ENCODE measurements at places on chromosomes 2 and 18.

GRCh38 chr2:202442882-202443281 is 66.8 kb downstream of the BMPR2 start:
- no peak for DNase-seq

- no peak for DNase-seq
These were observed 123.5 kb upstream of the ZFP36L2 start for GRCh38 chr2:43349904-43350303.

GRCh38 chr2:38202713-38203445 is 126.9 kb upstream of the CYP1B1 start:
- no peak for DNase-seq

DNA sequence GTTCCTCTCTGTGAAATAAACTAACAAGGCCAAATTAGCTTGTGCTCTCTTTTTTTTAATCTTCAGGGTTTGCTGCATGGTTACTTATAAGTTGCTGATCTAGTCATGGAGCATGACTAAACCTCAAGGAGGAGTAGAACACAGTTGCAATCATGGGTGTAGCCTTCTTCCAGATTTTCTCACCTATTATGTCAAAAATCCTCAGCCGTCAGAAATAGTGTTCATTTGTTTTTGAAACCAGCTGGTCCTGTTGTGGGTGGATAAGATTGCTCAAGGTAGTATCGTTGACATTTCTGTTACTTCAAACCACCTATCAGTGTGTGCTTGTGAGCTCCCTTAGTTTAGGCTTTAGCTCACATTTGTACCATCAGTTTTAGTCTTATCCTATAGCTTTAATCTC is 11.2 kb downstream of the RELCH start:
- DNase-seq, result no peak

- no peak for DNase-seq
These were observed 94.2 kb downstream of the HNMT start for GRCh38 chr2:138058427-138058826.

GRCh38 chr2:182142062-182142461 is 156.4 kb downstream of the PPP1R1C start:
- DNase-seq, result no peak

- DNase-seq, result no peak
These were observed 120.7 kb downstream of the NCK2 start for GRCh38 chr2:105865222-105865913.

DNA sequence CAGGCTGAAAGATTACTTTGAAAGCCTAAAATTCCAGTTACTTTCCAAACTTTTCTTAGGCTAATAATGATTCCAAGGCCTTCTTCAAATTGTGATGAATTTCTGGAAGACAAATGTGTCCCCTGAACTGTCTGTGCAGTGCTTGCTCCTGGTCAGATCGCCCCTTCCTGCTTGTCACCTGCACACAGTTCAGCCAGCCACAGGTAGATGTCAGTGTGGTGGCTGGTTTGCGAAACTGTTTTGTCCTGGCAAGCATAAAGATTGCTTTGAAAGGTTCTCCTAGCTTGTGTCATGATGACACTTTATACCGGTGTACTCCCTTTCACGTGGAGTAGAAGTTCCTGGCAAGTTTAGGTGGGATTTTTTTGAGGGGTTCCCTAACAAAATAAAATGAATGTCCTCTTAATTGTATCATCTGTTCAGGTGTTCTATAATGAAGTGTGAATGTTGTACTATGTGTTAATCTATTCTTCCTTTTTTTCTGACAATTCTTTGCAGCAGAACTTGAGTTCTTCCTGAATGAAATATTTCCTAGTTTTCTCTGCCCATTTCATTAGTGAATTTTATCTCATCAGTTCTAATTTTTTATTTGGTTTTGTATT is 298.8 kb downstream of the ZNF407 start:
- no peak for DNase-seq

DNA sequence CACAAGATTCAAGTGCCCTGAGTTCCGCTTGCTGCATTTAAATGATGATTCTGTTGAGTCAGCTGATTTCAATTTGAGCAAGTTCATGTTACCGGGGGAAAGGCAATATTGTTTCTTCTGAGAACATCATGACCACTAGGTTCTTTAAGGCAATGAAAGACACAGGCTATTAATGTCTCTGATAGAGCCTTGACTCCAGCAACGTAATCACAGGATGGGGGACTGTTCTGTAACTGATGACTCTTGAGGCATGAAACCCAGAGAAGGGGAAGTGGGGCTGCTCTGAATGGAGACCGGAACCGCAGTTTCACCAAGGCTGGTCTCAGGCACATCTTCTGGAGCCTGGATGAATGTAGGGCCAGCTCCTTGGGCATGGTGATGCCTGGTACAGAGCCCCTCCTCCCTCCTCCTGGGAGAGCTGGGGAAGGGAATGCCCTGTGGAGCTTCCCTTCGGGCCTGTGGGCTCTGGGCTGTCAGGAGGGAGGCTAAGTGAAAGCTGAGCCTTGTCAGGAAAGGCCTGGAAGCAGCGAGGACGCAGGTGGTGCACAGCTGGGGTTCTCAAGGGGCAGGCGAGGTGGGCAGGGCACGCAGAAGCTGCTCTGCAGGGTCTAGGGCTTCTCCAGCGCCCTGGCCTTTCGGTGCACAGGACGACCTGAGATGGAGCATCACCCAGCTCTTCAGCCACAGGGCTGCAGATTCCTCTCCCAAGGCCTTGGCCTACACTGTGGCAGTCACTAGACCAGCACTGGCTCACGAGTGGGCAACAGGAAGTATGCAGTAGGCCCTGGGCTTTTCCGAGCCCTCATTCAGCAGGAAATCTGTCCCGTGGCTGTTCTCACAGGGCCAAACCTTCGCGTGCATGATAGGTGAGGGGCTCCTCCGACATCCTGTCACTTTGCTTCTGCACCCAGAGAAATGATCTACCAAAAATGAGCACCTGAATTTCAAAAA is 36.6 kb upstream of the PRLH start:
- no peak for DNase-seq

- DNase-seq, result no peak
These were observed 10.8 kb downstream of the XRCC5 start for GRCh38 chr2:216119986-216120385.

GRCh38 chr2:63569740-63570139 is 18.5 kb downstream of the WDPCP start:
- no peak for DNase-seq

DNA sequence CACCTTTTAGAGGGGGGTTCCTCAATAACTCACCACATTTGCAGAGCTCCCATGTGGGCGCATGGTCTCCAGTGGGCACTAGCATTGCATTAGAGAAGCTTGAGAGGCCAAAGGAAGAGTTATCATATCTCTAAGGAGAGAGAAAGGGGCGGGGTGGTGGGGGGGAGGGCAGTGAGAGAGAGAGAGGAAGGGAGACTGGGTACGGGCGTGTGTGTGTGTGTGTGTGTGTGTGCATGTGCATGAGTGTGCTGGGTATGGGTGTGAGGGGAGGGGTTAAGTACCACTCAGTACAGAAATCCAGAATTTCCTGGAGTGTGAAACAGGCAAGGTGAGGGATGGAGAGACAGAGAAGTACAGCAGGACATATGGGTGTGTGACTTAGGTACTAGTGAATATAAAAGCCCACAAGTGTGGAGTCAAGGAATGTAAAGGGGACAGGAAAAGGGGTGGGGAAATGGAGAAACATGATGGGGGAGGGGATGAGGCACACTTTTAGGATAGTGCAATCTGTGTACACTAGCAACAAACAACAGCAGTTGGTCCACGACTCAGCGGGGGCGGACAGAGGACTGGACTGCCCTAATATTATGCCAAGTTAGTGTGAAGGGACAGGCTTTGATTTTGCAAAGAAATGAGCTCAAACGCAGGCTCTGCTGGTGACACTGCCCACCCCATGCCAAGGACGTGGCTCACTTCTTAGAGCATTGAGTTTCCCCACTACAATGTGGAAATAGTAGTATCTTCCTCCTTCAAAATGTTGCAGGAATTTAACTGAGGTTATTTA is 91.3 kb downstream of the SPRED2 start:
- DNase-seq, result no peak

DNA sequence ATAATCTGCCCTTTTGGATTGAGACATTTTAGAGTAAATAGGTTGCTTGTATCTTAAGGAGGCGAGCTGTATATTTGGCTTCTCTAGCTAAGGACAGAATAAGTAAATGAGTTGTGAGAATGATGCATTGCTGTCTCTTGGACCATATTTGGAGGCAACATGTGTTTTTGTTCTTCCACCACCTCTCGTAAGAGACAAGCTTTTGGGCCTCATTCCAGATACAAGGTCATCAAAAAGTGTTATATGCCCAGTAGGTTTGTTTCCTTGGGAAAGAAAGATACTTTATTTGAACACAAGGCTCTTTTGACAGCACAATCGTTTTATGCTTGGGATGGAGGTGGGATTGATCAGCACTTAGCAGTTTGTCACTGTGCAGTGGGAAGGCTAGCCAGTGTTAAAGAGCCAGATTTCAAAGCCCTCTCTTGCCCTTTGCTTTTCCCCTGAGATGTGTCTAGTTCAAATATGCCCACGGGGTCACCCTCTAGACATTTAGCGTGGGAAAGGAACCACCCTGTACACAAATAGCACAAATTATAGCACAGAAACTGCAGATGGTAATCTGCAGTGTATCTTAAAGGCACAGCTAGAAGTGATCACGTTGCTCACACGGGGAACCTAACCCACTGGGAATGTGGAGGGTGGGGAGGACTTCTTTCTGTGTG is 131.3 kb downstream of the MAP4K4 start:
- no peak for DNase-seq

- no peak for DNase-seq
These were observed 71.7 kb upstream of the WIPF1 start for GRCh38 chr2:174669336-174669735.

GRCh38 chr2:3736112-3736511 is 32.7 kb downstream of the DCDC2C start:
- no peak for DNase-seq

GRCh38 chr2:217248312-217248935 is 388.6 kb upstream of the TNP1 start:
- DNase-seq, result peak; percentile 49
